ENCODE measurements at places on chromosomes 3 and 15.
A peak's percentile ranks its signal among the peaks of the same experiment; 100 is the strongest.

DNA sequence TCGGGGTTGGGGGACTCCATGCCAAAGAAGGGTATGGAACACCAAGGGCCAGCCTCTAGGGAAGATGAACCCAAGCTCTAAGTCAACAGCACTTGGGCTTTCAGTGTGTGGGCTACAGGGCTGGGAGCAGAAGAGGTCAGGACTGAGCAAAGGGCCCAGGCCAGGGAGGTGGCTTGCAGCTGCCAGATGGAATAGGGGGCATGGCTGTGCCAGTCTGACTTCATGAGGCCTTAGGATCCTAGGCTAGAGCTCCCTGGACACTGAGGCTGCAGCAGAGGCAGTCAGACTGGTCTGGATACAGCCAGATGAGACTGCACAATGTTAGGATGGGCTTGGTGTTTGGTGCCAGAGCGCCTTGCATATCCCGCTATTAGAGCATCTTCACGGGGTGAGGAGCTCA is 3.8 kb downstream of the RASGRF1 start:
- no peak for DNase-seq

DNA sequence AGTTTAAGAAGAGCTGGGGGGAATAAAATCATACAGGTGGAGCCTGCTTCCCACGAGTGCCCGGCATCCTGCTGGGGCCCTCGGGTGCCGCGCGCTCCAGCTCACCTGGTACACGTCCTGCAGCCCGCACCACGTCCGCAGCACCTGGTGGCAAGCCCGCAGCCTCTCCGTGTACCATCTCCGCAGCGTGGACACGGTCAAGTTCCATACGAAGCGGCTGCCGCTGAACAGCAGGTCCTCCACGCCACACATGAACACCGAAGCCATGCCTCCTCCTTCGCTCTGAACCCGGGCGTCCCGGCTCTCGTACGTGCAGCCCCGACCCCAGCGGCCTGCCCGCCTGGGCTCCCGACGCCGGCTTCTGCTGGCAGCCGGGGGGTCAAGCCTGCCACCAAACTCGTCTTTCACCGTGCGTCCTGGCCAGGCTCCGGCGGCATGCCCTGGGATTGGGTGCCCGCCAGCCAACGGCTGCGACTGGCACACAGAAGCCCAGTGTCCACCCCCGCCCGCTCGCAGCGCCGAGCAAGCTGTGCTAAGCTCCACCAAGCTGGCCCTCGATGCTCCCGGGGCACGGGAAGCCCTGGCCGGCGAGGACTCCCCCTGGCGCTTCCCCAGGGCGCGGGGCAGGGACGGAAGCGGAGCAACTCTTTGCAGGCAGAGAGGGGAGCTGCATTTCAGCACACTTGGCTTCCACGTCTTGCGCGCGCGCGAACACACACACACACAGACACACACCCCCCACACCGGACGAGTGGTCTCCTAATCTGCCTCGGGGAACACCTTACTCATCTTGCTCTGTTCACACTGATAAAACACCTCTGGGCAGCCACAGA is at the start of gene FRMD4B:
Gene FRMD4B (minus strand): TSS at position 366 of the 833 bp plus-strand sequence. CDS start 99 bp downstream, at position 267.
- peak; percentile 53 for DNase-seq

DNA sequence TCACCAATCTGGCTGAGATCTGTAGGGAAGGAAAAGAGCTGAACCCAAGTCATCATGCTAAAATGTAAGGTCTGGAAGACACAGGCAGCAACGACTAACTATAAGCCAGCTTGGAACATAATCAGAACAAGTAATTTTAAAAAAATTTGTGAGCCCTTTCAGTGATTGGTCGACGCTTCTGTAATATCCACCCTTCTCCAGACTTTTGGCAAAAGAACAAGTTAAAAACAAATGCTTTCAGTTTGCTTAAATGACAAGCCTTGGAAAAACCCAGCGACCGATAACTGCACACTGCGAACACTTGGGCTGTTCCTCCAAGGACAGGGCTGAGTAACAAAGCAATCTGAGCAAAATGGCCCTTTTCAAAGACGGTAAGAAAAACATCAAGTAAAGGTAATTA is 49.6 kb downstream of the PCSK6 start:
- no peak for DNase-seq

DNA sequence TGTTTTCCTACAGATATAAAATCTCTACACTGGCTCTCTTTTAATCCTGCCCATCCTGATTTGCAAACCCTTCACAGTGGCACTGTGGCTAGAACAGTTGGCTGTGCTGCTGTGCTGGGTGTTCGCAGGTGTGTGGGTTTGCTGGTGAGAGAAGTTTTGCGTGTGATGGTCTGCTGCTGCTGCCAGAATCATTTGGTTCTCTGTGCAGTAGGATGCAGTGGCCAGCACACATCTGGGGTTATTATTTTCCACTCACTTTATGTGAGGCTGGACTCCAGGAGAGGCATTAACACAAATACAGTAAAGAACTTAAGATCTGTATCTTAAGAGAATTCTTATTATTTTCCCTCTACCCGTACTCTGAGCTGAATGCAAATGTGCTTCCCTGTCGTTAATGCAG is 16.0 kb upstream of the PSMD6 start:
- no peak for DNase-seq

Data from GM20000 (cell line).